ENCODE measurements at places on chromosomes 3 and 15.

- DNase-seq, result no peak
Measured at GRCh38 chr3:108001457-108001856, 89.4 kb downstream of the CD47 start.

DNA sequence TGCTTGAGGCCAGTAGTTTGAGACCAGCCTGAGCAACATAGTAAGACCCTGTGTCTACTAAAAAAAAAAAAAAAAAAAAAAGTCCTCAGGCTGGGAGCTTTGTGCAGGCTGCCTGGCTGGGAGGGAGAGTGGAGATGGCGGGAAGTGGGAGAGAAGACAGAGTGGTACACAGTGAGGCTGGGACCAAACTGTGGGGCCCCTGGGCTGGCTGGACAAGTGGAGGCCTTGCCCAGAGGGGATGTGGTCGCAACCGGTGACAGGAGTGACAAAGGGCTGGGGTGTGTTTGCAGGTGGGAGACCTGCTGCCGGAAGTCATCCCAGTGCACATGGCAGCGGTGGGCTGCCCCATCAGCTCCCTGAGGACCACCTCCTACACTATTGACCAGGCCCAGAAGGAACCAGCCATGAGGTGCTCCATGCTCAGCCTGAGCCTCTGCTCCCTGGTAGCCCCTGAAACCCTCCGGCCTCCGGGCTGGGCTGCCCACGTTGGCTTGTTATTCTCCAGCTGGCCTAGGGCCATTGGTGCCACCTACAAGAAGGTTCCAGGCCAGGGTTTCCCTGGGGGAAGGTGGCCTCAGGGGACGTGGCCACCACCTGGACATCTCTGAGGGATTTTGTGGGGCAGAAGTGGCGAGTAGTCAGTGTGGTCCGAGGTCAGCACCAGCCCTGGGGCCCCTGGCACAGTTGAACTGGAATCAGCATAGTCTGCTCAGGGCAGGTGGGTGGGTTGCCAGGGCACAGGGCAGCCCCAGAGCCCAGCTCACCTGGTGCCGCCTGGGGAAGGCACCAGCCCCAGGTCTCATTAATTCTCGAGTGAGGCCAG is 22.7 kb downstream of the ACAA1 start:
- DNase-seq, result no peak

GRCh38 chr15:100895721-100896120 is 16.1 kb downstream of the ALDH1A3 start:
- no peak for DNase-seq

GRCh38 chr3:177196456-177197040 is 734 bp downstream of the TBL1XR1 start:
- no peak for DNase-seq

- DNase-seq, result no peak
Measured at GRCh38 chr3:10928407-10928960, 64.1 kb upstream of the SLC6A1 start.

DNA sequence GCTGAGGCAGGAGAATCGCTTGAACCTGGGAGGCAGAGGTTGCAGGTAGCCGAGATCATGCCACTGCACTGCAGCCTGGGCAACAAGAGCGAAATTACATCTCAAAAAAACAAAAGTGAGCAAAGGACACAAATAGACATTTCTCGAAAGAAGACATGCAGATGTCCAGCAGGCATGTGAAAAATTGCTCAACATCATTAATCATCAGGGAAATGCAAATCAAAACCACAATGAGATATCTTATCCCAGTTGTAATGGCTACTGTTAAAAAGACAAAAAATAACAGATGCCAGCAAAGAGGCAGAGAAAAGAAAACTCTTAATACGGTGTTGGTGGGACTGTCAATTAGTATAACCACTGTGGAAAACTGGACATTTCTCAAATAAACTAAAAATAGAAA is 20.9 kb downstream of the ASB7 start:
- no peak for DNase-seq

DNA sequence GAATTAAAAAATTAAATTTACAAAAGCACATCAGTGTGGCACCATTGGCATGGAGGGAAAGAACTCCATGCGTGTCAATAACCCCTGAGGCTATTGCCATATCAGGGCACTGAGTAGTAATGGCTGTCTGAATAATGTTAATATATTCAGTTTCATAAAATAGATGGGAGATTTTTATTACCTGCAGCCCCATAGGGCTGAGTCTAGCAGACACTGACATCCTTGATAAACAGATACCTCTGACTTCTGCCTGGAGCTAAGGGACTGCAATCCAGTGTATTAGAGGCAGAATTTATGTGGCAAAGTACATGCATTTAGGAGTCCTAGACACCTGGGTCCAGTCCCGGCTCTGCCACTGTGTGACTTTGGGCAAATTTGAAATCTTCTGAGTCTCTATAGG is 38.8 kb upstream of the SV2B start:
- no peak for DNase-seq

- peak; percentile 84 for DNase-seq
Measured at GRCh38 chr3:125280668-125281361, 68.3 kb upstream of the SLC12A8 start.
